ENCODE measurements at places on chromosomes 7 and 10. TPM values are rescaled to one million over a fixed set of nuclear protein-coding genes. Genes with fewer than 3 reads are reported as not detected.

GRCh38 chr10:123573236-123574108 lies 92.7 kb upstream of the GPR26 start:
- peak; percentile 28 for DNase-seq

- DNase-seq = no peak
Measured at GRCh38 chr7:87715545-87715944, 87.3 kb downstream of the RUNDC3B start.

DNA sequence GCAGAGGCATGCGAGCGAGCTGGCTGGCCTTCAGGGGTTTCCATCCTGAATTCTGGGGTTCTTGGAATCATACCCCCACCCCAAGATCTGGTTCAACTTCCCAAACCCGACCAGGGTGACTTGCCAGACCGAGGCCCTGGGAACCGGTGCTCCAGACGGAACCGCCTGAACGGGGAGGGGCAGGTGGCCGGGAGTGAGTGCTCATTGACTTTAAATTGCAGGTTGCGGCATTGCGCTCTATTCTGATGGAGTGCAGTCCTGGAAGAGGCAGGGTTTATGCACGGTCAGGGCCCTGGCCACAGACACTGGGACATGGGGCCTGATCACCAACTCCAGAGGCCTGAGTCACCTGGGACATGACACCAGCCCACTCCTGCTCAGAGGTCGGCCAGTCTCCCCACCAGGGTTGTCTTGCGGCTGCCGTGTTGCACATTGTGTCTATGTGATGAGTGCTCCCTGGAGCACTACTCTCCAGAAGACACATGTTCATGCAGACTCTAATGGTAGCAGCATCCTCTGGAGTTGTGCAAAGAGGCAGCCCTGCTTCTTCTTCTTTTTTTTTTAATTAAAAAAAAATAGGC lies 5.8 kb upstream of the DDIT4 start:
- DNase-seq = no peak

- DNase-seq = no peak
Measured at GRCh38 chr10:87764072-87764934, 53.7 kb downstream of the ATAD1 start.

DNA sequence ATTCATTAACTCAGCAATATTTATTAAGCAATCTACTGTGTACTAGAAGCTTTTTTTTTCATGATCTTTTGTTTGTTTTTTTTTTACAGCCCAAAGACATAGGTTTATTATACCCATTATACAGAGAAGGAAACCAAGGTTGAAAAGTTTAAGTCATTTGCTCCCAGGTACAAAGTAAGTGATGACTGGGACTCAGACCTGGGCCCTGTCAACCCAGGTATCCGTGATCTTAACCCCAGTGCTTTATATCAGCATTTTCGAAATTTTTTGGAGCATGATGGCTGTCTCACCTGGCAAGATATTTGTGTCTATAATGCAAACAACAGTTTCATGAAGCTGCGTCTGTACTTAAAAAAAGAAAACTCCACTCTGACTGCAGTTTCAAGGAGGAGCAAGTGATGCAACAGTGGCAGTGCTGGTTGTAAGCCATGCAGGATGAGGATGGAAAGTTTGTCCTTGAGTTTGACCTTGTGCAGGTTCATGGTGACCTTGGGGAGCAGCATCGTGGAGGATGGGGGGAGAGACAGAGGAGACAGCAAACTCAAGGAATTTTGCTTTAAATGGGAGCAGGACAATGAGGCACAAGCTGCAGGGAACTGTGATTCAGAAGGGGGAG lies 11.8 kb downstream of the SLC29A3 start:
- no peak for DNase-seq

The UBN2 gene
- 23.0 TPM for total RNA-seq

GRCh38 chr7:82595176-82595575 lies 151.6 kb upstream of the CACNA2D1 start:
- no peak for DNase-seq

The ADAP1 gene
- total RNA-seq = 5.2 TPM

- DNase-seq = no peak
Measured at GRCh38 chr7:151761231-151761630, 115.7 kb downstream of the PRKAG2 start.

The PNLIPRP2 gene
- total RNA-seq = not detected

The PCLO gene
- 2.1 TPM for total RNA-seq

- DNase-seq = no peak
Measured at GRCh38 chr10:18196806-18197550, 56.8 kb downstream of the CACNB2 start.

DNA sequence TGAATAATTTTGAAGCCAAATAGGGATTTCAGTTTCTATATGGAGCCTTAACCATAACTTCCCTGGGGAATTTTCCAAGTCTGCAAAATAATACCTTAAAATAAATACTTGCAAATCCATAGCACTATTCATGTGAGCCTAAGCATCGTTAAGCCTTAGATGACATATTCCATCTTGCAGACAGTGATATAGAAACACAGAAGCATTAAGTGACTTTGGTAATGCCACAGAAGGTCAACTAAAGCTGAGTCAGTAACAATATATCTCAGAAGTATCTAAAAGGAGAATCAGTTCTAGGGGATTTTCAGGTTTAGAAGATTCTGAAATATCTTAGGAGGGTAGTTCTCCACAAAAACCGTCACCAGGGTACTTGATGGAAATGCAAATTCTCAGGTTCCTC lies 163.4 kb upstream of the COL1A2 start:
- no peak for DNase-seq

The SPDYE2 gene
- not detected for total RNA-seq

GRCh38 chr7:128217967-128218652 lies 23.0 kb upstream of the LEP start:
- DNase-seq = no peak

DNA sequence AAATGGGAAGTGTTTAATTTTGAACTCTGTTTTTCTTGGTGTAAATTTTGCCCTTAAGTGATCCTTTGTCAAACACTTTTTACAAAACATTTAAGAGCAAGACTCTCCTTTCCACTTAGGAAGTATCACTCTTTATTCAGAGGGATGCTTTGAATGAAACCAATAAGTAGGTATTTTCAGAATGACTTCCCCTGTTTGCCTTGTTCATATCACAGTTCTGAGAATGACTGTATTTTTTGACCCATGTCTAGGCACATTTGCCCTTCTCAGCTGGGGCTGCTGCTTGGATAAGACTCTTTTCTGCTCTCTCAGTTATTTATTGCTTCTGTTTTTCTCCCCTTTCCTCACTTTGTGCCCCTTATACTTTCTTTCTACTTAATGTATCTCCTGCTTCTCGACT lies 98.2 kb downstream of the CCNY start:
- no peak for DNase-seq

DNA sequence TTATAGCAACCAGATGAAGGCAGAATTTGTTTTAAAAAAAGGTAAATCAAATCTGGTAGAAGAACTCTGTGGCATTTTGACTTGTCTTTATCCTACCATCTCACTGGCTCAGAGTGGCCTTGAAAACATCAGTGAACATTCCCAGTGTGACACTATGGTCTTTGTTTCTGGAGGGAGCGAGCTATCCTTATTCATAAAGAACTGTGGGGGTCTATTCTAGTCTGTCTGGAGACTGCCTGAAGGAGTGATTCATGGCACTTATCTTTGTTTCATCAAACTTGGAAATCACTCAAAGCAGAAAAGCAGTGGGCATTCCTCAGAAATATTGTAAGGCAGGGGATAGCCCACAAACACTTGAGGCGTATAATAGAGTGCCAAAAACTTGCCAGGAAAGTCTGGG lies 719.1 kb downstream of the PCDH15 start:
- no peak for DNase-seq
